PC-3 (cell line): ENCODE measurements at places on chromosomes 5 and 9.

GRCh38 chr9:136175616-136176197 lies 29.2 kb downstream of the LHX3 start:
- no peak for DNase-seq

GRCh38 chr9:90300611-90301276 lies 341.9 kb downstream of the DIRAS2 start:
- no peak for DNase-seq

- DNase-seq: no peak
These were observed 438.4 kb downstream of the PLK2 start for GRCh38 chr5:58021466-58021865.

DNA sequence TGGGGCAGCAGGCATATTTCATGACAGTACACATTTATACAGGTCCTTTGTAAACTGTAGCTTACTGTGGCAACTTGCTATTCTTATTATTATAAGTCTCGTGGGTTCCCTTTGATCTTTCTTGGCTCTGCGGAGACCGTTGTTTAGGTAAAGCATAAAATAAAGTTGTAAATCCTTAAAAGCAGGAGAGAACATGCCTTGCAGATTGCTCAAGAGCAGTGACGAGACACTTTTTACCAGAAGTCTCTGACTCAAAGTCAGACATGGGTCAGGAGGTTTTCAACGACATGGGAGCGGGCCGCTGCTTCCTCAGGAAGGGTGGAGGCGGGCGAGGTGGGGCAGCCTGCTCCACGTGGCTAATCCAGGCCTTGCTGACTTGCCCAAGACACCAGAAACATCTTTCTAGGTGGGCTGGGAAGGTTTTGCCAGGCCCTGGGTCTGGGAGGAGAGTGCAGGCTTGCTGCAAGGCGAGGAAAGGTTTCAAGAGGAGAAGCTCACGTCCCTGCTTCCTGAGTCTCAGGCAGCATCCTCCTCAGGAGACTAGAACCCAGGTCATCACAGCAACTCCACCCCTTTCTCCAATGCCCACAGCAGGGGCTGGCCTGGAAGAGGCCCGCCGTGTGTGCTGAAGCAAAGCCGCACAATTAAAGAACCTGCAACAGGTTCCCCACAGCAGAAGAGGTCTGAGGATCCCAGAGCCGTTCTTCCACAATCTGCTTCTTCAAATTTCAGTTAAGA lies 6.5 kb downstream of the TBC1D2 start:
- DNase-seq: peak; percentile 62

- DNase-seq: no peak
These were observed 100.7 kb upstream of the S1PR3 start for GRCh38 chr9:88890546-88890945.

DNA sequence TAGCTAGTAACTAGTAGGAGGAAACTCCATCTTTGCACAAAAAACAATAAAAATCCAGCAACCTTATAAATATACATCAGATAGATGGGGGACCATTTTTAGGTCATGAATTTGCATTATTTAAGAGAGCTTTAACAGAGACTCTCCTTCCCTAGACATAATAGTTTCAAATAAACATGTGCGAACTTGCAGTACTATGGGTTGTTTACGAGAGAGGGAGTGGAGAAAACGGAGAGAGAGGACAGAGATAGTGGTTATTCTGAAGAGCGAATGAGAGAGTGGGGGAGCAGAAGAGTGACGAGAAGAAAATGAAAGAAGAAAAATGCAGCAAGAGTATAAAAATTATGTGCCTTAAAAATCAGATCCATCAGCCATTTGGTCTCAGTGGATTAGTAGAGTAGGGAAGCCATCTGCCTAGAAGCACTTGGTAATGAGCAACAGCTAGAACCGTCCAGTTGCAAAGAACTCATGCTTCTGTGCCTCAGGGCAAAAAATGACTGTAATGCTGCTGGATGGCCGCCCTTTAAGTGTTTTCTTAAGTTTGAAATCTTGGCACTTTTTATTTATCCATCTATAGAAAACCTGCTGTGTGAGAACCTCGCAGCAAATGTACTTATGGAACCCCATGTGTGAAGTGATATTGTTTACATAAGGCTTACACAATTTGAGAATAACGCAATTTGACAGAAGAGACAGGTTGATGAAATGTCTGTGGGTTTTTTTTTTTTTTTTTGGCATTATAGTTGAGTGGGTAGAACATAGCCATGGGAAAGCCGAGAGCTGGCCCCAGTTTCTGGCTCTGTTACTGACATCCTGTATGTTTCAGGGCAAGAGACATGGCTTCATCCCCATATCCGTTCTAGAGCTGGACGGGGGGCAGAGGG lies 95.6 kb upstream of the ZNF608 start:
- no peak for DNase-seq

DNA sequence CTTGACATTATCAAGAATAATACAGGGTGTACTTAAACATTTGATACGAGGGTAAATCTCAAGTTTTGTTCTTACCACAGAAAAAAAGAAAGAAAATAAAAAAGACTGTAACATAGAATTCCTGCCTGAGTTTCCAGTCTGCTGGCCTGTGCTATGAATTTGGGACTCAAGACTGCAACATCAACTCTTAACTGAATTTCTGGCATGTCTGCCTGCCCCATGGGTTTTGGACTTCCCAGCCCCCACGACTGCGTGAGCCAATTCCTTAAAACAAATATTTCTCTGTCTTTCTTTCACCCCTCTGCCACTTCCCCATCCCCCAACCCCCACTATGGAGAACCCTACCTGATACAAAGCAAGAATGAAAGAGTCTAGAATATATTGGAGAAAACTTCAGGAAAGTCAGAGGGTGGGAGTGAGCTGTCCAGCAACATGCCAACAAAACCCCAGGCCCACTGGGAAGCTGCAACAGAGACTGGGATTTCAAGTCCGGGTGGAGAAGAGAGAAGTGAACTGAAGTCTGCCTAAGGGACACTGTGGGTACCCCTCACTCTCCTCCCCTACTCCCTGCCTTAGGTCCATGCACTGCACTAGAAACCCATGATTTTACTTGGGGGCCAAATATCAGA lies 43.0 kb downstream of the MARCHF3 start:
- DNase-seq: no peak

GRCh38 chr5:103117471-103117991 lies 2.4 kb downstream of the GIN1 start:
- DNase-seq: no peak

DNA sequence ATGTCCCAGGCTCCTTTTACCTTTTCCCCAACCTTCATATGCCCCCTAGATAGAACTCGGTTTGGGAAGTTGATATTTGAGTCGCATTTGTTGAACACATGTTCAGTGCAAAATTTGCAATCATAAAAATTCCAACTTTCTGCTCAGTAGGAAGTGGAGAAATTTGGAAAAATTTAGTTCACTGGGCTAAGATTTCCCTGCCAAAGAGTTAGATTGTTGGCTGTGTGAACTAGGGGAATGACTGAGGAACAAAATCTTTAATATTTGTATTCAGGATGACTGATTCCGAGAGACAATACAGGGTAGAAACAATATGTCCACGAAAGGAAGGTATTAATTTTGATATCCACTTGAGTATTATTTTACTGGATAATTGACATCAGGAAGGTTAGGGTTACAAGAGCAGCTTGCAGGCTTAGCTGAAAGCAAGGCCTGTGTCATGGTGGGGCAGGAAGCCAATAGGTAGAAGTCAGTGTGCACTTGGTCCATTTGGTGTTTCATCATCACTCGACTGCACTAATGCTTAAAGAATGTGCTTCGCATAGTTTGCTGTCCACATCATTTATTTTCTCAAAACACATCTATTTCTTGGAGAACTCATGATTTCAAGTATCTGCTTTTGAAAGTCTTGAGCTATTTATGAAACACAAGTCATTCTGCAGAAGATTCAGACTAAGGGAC lies 59.4 kb upstream of the GNA14 start:
- DNase-seq: peak; percentile 91

DNA sequence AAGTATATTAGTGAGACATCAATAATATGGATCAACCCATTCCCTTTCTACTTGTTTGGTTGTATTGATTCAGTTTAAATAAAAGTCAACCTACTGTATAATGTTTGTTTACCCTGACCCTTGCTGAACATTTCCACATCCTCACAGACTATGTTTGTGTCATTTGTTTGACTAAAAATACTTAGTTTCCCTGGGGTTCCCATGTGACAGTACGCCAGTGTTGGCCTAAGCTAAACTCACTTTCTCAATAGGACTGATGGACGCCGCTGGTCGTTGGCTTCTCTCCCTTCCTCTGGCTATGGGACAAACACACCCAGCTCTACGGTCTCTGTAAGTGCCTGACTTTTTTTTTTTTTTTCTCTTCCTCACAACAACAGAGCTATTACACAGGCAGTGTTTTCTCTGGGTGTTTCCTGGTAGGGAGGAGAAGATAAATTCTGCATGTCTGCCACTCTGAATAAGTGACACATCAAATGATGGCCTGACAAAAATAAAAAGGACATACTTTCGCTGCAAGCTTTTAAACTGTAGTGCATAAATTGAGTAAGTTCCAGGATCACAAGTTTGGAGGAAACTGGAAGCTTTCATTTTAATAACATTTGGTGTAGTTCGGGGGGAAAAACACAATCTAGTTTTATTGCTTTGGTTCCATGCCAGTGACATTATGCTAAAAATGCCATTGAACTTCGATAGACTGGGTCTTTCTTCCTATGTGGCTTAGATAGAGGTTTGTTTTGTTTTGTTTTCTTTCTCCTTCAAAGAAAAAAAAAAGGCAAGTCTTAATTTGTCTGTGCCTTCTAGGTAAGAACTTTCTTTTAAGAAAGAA lies 101.0 kb downstream of the CD180 start:
- DNase-seq: no peak

DNA sequence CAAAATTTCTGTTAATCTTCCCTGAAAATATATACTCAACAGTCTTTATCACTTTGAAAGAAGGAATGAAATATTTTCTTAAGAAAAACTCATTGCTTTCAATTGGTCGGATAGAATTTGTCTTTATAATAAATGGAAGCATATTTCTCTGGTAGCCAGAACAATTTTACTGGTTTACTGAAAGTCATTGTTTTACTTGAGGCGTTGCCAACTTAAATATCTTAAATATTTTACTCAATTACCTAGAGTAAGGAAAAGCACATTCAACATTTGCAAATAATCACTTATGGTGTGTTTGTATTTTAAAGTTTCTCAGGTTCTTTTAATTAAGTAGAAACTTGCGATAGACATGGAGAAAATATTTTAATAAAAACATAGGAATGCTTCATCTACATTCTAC lies 1181.7 kb downstream of the EFNA5 start:
- peak; percentile 10 for DNase-seq

DNA sequence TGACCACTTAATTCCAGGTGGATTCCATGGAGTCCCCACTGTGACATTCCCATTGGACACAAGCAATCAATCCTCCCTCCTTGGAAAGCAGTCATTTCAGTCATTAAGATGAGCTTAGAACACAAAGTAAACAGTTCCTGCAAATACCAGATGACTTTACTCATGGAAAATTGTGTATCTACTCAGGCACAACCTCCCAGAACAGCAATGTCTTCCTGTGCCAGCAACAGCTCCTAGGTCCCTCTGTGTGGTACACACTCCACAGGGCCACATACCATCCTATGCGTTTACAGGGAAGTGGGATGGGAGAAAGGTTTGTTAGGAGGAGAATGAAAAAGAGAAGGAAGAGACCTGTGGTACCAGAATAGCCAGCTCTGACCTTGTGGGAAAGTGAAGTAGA lies 53.7 kb downstream of the MTMR12 start:
- no peak for DNase-seq

GRCh38 chr5:156498226-156498980 lies 171.4 kb downstream of the SGCD start:
- DNase-seq: no peak

- DNase-seq: peak; percentile 95
These were observed 19.9 kb upstream of the CPEB4 start for GRCh38 chr5:173868096-173868880.

- DNase-seq: no peak
These were observed 282.9 kb upstream of the MAP3K1 start for GRCh38 chr5:56532466-56532865.

GRCh38 chr5:137361280-137361679 lies 137.8 kb downstream of the SPOCK1 start:
- peak; percentile 27 for DNase-seq

GRCh38 chr9:72271613-72272478 lies 93.2 kb downstream of the ZFAND5 start:
- DNase-seq: peak; percentile 72

DNA sequence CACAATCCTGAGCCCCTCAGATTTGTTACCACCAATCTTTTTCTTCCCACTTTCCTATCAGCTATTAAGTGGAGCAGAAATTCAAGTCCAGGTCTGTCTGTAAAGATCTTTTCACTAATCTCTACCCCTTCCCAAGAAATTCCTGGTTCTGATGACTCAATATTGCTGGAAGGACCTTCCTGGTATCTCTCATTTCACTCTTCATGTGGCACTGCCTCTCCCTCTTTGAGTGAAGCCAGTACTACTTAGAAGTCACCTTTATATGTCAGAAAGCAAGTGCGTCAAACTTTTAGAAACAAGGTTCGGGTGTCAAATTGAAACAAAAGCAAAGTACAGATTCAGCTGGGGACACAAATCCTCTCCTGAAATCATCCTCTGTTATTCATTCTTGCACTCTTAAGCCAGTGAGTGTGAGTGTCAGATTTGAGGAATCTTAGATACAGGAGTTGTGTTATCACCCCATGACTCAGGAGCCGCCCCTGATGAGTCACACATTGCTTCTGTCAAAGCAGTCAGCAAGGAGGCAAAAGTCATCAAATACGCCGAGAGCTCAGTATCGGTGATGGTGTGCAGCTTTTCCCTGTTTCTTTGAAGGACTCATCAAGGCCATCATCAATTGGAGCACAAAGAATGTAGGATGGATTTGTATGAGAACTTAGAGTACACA lies 313.0 kb downstream of the CETN3 start:
- peak; percentile 91 for DNase-seq

DNA sequence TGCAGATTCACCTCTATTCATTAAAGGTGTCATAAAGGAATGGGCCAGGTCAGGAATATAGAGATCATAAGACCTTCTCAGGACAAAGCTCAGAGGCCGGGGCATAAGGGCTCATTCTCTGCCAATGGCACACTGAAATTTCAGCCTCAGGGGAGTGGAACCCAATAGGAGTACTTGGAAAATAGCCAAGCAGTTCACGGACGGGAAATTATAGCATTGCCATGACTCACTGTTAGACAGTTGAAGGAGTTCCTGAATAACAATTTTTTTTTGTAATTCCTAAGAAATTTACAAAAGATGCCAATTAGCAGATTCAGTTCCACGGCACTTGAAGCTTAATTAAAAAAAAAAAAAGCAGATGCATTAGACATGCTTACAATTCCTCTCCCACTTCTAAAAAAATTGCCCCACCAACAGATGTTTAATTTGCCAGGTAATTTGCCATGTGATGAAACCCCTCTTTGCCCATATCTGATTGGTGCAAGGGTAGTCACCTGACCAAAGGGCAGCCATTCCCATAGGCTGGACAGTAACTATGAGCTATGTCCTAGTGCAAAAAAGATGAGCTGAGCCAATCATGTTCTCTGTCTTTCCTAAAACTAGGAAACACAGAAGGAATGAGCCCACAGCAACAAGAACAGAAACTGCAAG lies 58.6 kb downstream of the PTCD2 start:
- DNase-seq: peak; percentile 91

GRCh38 chr5:119596046-119596445 lies 33.3 kb upstream of the FAM170A start:
- no peak for DNase-seq

DNA sequence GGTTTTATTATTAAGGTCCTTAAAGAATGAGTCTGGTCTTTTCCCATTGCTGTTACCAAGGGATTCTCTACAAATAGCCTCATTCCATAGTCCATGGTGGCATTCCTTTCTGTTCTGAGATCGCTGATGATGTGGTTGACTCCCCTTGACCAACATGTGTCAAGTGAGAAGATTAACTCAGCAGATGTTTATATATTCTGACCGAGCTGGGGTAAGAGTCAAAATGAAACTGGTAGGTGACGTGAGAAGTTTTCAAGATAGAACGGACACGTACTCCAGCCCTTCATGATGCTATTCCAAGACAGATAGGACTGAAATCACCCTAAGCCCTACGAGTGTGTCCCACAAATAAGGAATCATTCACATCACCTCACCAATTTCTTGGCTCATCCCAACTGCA lies 155.5 kb upstream of the WWC1 start:
- no peak for DNase-seq
